Stimulated activated memory B cell treated with anti-CD40 and anti-IgM and Interleukin-4, amounts not matched to agents 10 μg/mL and 1 μg/mL and 100 μg/mL, for 72 hours (primary cell): ENCODE measurements at places on chromosomes 12 and 14.

DNA sequence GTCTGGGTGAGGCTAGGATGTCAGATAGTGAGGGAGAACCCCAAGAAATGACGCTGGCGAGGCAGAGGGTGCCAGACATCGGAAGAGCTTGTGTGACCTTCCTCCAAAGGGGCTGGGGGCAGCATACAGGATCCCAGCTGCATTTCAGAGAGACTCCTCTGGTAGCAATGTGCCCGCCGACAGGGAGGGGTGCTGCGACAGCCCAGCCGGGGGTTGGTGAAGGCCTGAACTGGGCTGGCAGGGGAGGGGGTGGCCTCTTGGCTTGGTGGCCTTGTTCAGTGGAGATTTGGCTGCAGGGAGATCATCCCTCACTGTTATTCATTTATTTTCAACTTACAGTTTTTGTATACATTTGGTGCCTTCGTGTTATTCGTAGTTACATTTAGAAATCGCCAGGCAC, 5.2 kb downstream of the TCHP start:
- ATAC-seq = no peak

- ATAC-seq = no peak
Measured at GRCh38 chr12:54431911-54432814, 13.1 kb upstream of the ITGA5 start.

DNA sequence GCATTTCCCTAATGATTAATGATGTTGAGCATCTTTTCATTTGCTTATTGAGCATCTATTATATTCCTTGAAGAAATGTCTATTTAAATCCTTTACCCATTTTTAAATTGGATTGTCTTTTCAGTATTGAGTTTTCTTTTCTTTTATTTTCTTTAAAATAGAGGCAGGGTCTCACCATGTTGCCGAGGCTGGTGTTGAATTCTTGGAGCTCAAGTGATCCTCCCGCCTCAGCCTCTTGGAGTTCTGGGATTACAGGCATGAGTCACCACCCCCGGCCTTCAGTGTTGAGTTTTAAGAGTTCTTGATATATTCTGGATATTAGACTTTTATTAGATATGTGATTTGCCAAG, 73.3 kb upstream of the HECTD1 start:
- ATAC-seq = no peak

DNA sequence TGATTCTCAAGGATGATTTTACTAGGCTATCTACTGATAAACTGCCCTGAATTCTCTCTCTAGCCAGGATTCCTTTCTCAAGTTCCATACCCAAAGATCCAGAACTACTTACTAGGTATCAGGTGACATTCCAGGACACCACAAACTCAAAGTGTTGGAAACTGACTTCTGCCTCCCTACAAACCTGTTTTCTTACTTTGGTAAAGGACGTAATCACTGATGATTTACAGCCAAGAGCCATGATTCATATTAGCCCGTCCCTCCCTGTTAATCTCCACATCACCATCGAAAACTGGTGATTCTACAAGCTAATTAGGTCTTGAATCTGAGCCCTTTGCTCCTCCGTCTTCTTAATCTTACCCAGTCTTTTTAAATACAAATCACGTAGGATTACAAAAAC, 1.0 kb upstream of the ATG14 start:
- no peak for ATAC-seq

GRCh38 chr12:56162468-56163290, 4.5 kb downstream of the MYL6 start:
- ATAC-seq = no peak

- ATAC-seq = peak; percentile 47
Measured at GRCh38 chr14:58100735-58101368, 51.2 kb downstream of the ARMH4 start.

DNA sequence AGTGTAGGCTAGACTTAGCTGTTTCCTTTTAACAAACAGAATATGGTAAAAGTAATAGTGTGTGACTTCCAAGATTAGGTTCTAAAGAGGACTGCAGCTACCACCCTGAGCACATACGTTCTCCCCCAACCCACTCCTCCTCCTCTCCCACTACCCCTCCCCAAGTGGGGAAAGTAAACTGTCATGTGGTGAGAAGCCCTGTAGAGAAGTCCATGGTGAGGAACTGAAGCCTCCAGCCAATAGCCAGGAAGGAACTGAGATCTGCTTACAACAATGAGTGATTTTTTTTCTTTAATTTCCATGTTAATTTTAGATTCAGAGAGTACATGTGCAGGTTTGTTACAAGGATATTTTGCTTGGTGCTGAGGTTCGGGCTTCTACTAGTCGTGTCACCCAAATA, 57.0 kb upstream of the EGLN3 start:
- no peak for ATAC-seq

GRCh38 chr14:98953551-98954348, 318.2 kb downstream of the BCL11B start:
- no peak for ATAC-seq
